ENCODE measurements at places on chromosomes 11 and 22.

GRCh38 chr11:113555071-113555619, 79.9 kb upstream of the DRD2 start:
- no peak for DNase-seq

DNA sequence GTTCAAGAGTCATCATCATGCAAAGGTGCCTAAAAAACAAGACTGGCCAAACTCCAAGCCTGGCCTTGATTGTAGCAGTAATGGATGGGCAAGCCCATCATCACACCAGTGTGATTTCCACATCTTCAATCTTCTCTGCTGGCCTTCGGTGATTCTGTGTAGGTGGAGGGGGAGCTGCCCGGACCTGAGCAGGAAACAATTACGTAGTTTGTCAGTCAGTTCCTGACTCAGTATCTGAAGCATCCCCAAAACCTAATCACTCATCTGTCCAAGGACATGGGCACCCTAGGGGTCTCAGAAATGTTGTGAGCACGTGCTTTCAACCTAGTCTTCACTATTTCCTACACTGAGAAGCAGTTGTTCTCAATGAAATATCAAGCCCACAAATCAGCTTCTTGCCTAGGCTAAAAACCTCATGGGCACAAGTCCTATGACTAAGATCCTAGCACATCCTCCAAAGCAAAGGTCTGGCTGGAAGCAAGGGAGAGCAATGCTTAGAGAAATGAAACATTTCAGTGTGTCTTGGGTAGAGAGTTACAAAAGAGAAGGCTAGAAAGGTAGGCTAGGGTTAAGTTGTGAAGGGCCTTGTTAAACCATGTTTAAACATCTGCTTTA, 24.6 kb downstream of the ATG16L2 start:
- DNase-seq: no peak

- no peak for DNase-seq
These were observed 2.1 kb downstream of the MED15 start for GRCh38 chr22:20509344-20510047.

GRCh38 chr22:19995611-19996339, 20.8 kb downstream of the ARVCF start:
- no peak for DNase-seq

GRCh38 chr22:32024796-32025195, 18.3 kb upstream of the SLC5A1 start:
- DNase-seq: no peak

GRCh38 chr22:44702479-44703198, 635 bp downstream of the PRR5 start:
- DNase-seq: no peak

GRCh38 chr11:6437423-6437822, 3.4 kb downstream of the HPX start:
- no peak for DNase-seq
